ENCODE measurements at places on chromosomes 1 and 21.
A peak's percentile ranks its signal among the peaks of the same experiment; 100 is the strongest.

DNA sequence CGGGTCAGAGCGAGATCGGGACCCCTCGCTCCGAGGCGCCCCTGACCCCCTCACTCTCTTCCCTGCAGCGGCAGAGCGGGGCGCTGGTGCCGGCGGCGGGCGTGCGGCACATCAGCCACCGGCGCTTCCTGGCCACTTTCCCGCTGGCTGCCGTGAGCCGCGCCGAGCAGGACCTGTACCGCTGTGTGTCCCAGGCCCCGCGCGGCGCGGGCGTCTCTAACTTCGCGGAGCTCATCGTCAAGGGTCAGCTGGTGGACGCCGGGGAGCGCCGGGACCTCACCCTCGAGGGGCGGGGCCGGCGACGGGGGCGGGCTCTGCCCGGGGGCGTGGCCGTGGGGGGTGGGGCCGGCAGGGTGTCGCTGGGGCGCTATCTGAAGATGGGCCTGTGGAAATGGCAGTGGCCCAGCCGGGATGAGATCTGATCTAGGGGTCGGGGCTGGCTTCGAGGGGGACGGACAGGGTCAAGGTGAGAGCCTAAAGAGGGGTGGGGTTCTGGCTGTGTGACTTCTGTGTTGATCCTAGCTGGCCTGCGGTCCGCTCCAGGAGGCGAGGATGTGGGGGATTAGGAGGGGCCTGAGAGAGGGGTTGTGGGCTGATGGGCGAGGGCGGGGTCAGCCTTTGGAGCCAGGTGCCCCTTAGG is 23.6 kb downstream of the PTPRU start:
- DNase-seq: no peak

DNA sequence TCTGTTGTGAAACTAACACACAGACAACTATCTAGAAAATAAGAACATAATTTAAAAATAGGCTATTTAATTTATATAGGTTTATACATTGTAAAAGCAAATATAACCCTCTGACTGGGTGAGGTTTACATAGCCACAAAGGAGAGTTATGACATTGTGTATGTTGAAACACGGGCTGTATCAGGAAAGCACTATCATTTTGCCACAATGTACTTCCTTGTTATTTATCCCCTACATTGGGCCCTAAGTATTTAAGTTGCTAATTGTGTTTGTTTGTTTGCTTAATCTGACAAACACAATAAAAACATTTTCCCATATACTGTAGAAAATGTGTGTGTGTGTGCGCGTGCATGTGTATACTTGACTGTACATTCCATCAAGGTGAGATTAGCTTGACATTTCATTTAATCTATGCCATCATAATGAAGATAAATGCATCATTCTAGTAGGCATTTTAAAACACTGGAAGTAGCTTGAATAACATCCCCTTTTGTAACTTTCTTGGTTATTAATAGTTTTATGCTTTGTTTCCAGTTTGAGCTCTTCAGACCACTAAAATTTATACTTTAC is 72.1 kb downstream of the RGS13 start:
- DNase-seq: no peak

- DNase-seq: peak; percentile 74
Measured at GRCh38 chr1:40014253-40014706, 26.2 kb upstream of the CAP1 start.

DNA sequence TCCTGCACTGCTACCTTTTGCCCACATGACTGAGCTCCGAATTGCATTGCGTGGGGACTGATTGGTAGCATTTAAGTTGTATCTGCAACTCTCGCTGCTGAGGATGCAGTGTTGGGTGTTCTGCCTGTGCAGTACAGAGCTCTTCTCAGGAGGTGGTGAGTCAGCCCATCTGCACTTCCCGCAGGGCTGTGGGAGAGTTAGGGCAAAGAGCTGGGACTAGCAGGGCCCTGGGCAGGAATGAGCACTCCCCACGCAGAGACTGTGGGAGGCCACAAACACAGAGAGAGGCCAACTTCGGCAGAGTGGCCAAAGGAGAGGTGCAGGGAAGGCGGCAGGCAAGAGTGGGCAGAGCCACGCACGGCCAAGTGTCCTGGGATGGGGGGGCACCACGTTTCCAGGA is 244.7 kb downstream of the SIPA1L2 start:
- DNase-seq: no peak

GRCh38 chr1:207910591-207911354 is at the start of gene CD34:
Gene CD34, minus strand, starts transcription at chr1:207911125. Its CDS starts 45 bp downstream, at chr1:207911080.
- no peak for DNase-seq

- no peak for DNase-seq
Measured at GRCh38 chr1:33563699-33564098, 91.3 kb downstream of the ZSCAN20 start.
